GM03348 (cell line): ENCODE measurements at places on chromosomes 16 and 17.

GRCh38 chr17:1055231-1055630 is 58.3 kb downstream of the TIMM22 start:
- no peak for DNase-seq

GRCh38 chr17:50633683-50634082 is 998 bp upstream of the ABCC3 start:
- DNase-seq: no peak

- DNase-seq: peak; percentile 85
Measured at GRCh38 chr17:57954397-57955182, 622 bp downstream of the CUEDC1 start.

- DNase-seq: no peak
Measured at GRCh38 chr16:69589434-69590269, 23.9 kb downstream of the NFAT5 start.

GRCh38 chr17:79607940-79608623 is 2.8 kb downstream of the RBFOX3 start:
- DNase-seq: peak; percentile 67

GRCh38 chr17:40707745-40708144 is 4.2 kb upstream of the KRT24 start:
- no peak for DNase-seq

DNA sequence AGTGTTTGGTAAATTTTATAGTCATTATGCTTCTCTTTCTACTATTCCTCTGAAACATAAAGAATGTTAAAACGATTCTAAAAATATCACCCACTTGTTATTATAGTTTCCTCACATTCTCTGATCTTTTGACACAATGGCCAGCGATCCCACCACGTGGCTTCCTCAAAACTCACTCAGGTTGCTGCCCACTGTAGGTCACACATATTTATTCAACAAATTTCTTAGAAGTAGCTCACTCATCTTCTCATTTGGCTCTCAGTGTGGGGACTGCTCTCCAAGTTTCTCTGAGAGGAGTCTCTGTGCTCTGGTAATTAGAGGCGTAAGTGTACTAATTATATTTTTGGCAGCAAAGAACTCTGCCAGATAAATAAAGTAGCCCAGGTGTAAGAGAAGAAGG is 465.4 kb downstream of the CDH11 start:
- DNase-seq: no peak

DNA sequence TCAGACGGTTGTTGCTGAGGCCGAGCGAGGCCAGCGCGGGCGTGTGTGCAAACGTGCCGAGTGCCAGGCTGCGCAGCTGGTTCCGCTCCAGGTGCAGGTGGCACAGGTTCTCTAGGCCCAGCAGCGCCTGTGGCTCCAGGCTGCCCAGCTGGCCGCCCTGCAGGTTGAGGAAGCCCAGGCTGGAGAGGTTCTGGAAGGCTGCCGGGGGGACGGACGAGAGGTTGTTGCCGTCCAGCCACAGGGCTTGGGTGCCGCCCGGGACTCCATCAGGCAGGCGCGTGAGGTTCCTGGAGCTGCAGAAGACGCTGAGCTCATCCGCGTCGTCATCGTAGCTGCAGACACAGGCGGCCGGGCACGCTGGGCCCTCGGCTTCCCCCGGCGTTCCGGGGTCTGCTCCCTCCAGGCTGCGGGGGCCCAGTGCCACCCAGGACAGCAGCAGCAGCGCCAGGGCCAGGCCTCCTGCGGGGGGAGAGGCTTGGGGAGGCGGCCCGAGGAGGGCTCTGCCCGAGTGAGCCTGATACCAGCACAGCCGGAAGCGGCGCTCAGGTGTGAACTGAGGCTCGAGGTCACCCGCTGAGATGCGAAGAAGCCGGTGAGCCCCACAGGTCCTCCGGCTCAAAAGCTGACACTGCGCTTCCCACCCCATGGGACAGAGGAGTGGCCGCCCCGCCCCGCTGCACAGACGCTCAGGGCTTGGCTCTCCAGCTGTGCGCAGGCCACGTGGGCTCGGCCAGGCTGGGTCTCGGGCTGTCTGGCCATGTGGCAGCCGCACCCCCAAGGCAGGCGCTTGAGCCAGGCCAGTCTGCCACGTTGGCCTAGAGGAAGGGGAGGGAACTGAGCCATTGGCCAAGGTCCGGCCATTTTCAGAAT is 1.3 kb downstream of the IGFALS start:
- no peak for DNase-seq

DNA sequence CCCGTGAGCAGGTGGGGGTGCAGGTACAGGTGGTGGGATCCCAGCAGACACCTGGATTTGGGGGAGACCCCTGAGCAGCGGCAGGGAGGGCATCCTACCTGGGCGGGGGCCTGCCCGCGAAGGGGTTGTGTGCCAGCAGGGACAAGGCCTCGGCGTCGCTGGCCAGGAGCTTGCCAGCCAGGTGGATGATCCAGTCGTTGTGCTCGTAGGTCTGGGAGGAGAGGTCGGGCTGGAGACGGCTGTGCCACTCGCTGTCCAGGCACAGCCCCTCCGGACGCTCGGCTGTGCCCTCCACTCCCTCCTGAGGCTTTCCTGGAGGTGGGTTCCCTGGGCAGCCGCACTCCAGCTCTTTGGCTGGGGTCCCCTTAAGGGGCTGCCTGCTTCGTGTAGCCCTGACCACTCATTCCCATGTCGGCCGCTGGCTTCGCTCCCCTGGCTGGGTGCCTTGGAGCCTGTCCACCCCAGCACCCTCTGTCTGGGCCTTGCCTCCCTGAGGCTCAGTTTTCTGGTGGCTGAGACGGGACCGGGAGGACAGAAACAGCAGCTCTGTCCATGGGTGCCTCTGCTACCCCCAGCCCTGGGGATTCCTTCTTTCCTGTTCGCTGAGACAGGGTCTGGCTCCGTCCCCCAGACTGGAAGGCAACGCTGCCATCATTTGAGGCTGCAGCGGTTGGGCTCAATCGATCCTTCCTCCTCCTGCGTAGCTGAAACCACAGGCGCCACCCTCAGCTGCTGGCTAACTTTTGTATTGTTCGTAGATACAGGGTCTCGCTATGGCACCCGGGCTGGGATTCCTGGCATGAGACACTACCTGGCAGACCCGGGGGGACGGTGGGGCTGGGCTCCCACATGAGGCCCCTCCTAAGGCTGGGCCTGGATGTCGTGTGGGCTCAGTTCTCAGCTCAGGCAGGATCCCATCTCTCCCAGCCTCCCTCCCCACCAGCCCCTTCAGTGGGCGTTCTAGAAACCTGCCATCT is 68.6 kb upstream of the GNG13 start:
- no peak for DNase-seq

DNA sequence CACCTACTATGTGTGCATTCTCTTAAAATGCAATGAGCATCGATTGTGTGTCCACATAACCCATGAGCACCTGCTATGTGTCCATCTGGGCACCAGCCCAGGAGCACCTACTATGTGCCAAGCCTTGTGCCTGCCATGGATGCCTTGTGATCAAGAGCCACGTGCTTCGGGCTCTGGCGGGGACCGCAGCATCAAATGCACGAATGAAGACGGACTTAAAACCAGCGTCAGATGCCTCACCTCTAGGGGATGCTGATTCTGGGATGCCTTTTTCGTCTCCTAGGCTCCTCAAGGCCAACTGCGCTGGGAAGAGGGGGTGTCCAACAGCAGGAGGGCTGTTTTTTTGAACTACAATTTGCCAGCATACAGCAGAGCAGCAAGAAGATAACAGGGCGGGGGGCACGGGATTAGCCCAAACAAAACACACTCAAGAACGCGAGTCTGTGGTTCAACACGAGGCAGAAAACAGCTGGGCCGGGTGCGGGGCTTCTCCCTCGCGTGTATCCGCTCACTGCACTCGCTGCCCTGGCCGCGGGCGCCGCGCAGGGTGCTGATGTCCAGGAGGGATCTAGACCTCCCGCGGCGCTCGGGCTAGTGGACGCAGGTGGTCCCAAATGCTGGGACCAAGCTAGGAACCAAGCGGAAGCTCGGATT is 1.2 kb upstream of the GLIS2 start:
- DNase-seq: peak; percentile 37

DNA sequence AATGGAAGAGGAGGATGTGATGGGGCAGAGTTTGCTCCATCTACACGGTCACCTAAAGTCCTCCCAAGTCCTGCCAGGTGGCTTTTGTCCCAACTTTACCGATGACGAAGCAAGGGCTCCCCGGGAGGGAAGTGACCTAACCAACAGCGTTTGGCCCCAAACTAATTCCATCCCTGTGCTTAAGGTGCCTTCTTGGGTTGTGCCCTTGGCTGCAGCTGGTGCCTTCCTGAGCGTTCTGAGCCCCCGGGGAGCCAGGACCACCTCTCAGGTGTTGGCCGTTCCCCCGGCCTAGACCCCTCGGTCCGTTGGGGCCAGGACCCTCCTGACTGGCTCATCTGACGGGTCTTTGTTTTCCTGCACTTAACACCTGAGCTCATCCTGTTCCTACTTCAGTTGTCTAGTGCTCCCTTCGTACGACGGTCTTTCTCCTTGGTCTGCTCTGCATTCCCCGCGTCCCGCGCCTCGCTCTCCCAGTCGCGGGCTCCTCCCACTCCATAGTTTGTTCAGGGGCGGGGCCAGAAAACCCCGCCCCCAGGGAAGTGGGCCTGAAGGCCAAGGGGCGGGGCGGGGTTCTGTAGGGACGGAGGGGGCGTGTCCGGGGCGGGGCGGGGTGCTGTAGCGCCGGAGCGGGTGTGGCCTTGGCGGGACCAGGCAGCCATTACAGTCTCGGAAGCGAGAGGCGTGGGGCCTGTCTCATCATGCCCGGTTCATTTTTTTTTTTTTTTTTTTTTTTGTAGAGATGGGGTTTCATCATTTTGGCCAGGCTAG is 822 bp upstream of the ZSCAN10 start:
- peak; percentile 96 for DNase-seq

GRCh38 chr17:78915872-78916632 is 9.1 kb downstream of the TIMP2 start:
- peak; percentile 68 for DNase-seq

GRCh38 chr16:50901062-50901461 is 159.2 kb downstream of the CYLD start:
- no peak for DNase-seq

DNA sequence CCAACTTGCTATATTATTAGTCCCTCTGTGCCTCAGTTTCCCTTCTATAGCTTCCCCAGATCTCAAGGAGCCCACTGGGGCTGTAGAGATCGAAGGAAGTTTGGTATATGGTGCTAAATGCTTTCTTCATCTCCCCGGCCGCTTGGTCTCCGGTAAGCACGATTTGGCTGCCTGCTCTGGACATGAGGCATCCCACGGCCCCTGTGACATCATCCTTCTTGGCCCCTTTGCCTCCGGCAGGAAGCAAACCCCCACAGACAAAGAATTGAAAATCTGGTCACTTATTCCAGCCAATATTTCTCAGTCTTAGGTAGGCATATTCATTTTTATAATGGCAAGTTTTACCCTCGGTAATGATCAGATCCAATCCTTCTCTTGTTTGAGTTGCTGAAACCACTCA is 65.8 kb downstream of the WSCD1 start:
- DNase-seq: no peak

DNA sequence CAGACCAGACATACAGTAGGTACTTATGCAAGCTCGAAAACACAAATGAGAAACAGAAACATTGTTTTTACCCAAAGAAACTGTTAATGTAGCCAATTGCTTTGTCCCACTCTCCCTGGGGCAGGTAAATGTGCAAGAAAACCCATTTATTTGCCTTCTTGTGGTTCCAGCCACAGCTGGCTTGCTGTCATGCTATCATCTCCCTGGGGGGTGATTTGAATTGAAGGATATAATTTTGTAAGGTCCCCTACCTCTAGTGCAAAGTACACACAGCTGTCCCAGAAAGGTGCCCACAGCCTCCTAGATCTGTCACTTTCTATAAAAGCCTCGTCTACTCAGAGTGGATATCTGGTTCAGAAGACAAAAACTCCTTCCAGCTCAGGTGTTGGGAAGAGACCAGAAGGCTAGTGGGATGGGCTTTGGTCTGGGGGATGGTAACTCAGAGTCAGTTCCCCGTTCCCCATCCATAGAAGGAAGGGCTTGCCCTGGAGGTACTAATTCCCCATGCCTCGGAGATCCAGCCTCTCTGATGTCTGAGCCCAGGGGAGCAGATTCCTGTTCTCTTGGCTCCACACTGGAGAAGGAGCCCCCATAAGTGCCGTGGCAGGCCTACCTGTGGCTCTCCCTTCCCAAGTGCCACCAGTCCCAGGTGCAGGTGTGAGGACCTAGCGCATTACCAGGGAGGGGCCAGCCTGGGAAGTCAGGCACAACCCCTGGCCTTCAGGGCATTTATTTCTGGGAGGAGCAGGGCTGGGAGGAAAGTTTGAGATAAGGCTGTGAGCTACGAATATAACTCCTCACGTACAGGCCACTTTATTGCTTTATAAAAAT is 2.4 kb upstream of the PRR15L start:
- DNase-seq: no peak

DNA sequence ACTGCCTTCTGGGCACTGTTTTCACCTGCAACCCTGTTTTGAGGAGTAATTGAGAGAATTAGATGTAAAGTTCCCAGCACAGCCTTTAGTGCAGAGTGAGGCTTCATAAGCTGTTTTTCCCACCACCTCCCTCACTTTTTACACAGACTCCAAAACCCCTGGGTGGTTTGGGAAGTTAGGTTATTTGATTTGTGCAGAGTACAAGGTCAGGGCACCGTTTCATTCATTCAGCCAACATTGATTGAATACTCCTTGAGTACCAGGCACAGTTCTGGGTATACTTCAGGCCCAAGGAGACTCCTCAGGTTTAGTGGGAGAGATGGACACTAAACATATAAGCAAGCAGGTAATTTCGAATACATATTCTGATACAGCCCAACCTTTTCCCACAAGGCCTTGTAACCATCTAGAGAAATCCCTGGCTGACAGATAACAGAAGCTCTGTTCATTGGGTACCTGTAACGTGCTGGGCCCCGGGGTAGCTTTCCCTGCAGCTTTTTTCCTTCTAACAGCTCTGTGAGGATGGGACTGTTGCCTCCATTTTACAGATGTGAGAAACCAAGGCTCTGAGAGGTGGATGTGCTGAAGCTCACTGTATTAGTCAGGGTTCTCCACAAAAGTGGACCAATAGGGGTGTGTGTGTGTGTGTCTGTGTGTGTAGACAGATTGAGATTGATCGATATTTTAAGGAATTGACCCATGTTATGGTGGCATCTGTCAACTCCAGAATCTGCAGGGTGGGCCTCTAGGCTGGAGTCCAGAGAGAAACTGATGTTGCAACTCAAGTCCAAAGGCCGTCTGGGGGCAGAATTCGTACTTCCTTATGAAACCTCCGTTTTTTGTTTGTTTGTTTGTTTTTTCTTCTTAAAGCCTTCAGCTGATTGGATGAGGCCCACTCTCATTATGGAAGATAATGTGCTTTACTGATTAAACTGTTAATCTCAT is 234.7 kb downstream of the SNX29 start:
- DNase-seq: no peak

DNA sequence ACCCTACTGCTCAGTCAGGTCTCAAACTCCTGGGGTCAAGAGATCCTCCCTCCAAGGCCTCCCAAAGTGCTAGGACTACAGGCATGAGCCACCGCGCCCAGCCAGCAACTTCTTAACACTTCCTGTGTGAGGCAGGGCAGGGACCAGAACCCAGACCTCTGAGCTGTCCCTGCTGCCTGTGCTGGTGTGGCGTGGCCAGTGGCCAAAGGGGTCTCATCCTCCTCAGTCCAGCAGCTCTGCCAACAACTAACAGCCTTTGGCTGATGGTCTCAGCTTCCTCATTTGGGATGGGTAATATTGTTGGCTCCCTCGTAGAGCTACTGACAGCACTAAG is 1.4 kb upstream of the LLGL1 start:
- DNase-seq: no peak
